ENCODE measurements at places on chromosomes 16 and 17.
A peak's percentile ranks its signal among the peaks of the same experiment; 100 is the strongest.

DNA sequence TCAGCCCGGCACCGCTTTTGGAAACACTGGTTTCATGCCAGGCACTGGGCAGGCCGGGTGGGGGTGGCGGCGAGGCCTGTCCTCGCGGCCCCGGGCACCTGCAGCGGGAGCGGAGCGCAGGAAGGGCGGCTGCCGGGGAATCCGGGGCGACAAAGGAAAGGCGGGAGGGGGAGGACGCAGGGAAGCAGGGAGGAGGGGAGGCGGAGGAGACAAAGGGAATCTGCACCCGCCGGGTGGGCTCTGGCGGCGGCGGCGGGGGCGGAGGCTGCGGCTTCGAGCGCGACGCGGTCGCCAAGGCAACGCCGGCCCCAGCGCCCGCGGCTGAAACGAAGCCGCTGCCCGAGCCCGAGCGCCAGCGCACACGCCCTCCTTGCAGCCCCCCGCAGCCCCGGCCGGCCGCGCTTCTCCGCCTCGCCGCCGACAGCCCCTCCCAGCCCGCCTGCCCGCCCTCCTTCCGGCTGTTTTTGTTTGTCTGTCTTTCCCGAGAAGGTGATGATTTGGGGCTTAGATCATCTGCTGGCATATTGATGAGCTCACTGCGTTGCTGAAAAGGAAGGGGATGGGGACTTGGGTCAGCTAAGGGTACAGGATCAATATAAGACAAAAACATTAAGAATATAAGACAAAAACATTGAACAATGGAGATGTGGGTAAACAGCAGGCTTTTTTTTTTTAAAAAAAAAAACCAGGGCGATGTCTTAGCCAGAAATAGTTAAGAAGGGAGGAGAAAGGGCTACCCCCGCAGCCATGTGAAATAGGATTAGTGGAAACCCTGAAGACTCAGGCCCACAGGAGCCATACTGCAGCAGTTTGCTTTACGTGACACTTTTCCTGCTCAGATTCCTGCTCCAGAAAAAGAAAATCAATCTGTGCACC lies 32.7 kb downstream of the CDK5R1 start:
- DNase-seq = peak; percentile 72

DNA sequence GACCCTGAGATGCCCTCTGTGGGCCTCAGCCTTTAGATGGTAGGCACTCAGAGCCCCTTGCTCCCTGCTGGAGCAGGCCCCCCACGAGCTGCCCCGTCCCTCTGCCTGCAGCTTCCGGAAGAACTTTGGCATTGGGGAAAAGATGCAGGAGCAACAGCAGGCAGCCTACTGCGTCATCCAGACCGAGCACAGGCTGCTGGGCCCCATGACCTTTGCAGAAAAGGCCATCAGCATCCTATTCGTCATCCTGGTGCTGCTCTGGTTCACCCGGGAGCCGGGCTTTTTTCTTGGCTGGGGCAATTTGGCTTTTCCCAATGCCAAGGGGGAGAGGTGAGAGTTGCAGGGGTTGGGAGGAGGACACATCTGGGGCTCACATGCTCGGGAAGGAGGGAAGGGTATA lies 12.7 kb upstream of the FOXN1 start:
- DNase-seq = no peak

GRCh38 chr17:14058051-14058450 lies 11.3 kb upstream of the COX10 start:
- no peak for DNase-seq

- no peak for DNase-seq
Observed at GRCh38 chr16:82824408-82824807, 197.6 kb downstream of the CDH13 start.

GRCh38 chr16:31201582-31202413 lies 762 bp downstream of the PYCARD start:
- peak; percentile 32 for DNase-seq

DNA sequence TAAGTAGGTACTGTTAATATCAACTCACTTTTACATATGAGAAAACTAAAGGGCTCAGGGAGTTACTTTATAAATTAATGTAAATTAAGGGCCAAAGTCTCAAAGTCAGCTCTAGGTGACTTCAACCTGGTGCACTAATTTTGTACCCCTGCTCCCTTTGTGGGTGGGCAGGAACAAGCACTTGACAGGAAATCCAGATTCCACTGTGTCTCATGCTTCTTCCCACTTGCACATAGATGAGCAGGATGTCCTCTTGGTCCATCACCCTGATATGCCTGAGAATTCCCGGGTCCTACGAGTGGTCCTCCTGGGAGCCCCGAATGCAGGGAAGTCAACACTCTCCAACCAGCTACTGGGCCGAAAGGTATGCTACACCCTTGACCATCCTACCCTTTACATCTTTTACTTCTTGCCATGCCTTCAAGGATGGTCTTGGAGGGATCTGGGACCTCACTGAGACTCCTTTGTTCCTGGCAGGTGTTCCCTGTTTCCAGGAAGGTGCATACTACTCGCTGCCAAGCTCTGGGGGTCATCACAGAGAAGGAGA lies 1.3 kb downstream of the ERAL1 start:
- DNase-seq = no peak

DNA sequence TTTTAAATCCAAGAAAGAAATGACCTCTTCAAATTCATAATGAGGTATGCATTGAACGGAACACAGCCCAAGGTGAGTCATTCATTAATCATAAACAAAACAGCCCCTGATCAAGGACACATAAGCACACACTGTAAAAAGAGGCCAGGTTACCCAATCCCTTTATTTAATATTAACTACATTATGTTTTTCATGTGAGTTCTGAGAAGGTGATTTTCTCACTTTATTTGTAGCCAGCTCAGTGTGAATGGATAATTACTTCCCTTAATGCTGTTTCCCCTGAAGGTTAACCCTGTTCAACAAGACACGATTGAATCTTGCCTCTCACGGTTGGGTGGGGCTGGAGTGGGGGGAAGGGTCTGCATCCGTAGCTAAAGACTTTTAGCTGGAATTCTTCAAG lies 257.3 kb upstream of the SALL1 start:
- DNase-seq = no peak

- peak; percentile 94 for DNase-seq
Observed at GRCh38 chr17:75109407-75110233, at the start of gene ARMC7. Gene ARMC7, plus strand, starts transcription at chr17:75109969. Its CDS starts 320 bp downstream, at chr17:75110289.

DNA sequence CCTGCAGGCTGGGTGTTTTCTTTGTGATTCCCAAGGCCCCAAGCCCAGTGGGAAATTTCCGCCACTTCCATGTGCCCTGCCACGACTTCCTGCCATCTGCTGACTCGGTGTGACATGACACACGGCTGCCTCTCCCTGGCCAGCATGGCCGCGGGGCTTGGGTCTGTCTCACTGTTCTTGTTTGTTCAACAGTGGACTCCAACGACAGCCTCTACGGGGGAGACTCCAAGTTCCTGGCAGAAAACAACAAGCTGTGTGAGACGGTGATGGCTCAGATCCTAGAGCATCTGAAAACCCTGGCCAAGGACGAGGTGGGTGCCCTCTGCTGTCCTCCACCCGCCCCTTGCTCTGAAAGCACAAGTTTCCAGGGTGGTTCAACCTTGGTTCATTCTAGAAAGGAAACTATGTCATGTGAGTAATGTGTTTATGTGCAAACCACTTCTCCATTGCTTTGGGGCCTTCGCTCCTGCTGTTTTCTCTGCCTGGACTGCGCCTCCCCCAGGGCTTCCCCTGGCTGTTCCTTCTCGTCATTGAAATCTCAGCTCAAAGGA lies 26.8 kb downstream of the KNOP1 start:
- no peak for DNase-seq

DNA sequence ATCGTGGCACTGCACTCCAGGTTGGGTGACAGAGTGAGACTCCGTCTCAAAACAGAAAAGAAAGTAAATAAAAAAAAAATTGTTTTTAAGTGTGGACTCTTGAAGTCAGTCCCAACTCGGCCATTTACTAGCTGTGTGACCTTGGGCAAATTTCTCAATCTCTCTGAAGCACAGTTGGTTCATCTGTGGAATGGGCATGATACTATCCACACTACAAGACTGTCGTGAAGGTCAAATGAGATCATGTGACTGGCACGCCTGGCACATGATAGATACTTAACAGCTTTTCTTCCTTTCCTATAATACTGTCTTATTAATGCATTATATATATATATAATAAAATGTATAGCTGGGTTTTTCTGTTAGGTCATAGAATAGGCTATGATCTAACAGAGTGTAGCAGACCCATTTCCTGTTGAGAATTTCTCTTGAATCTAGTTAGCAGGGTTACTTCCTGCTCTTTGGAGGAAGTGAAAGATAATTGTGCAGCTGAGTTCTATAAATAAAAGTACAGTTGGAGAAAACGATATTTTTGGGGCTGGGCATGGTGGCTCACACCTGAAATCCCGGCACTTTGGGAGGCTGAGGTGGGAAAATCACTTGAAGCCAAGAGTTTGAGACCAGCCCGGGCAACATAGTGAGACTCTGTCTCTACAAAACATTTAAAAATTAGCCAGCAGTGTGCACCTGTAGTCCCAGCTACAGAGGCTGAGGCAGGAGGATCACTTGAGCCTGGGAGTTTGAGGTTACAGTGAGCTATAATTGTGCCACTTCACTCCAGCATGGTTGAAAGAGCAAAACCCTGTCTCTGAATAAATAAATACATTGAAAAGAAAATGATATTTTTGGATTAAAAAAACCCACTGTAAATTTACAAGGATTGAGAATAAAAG lies 7.3 kb downstream of the MILR1 start:
- DNase-seq = no peak

- no peak for DNase-seq
Observed at GRCh38 chr17:45333702-45334092, 16.9 kb upstream of the MAP3K14 start.

DNA sequence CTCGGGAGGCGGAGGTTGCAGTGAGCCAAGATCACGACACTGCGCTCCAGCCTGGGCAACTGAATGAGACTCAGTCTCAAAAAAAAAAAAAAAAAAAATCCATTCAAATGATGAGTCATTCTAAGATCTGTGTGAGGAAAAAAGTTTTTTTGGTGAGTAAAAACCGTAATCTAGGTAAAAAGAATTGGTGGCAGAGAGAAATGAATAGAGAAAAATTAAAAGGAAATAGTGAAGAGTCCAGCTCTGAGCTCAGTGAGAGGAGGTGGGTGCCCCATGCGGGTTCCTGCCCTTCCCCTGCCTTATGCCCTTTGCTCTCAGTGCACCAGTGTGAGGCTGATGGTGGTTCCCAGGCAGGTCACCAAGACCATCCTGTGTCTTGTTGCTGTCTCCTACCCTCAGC lies 20.9 kb downstream of the GAN start:
- DNase-seq = peak; percentile 33

- no peak for DNase-seq
Observed at GRCh38 chr16:88769617-88770460, 15.2 kb downstream of the PIEZO1 start.

GRCh38 chr16:53209877-53210276 lies 155.1 kb downstream of the CHD9 start:
- no peak for DNase-seq

- no peak for DNase-seq
Observed at GRCh38 chr16:10667239-10667638, 27.5 kb downstream of the TEKT5 start.

- DNase-seq = no peak
Observed at GRCh38 chr16:68397710-68398201, 50.6 kb downstream of the SMPD3 start.

DNA sequence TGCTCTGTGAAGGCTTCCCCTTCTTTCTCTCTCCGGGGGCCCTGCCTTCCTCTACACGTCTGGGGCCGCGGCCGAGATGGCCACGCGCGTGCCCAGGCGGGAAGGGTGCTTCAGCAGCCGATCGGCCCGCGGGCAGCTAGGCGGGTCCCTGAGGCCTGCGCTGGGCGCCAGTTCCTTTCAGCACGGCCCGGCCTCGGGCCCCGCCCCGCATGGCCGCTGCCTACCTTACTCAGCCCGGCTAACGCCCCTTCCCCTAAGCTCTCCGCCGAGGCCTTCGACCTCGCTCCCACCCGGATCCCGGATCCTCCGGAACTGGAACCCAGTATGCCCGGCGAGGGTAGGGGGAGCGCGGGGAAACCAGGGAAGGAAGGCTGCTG lies 335 bp downstream of the TMEM11 start:
- peak; percentile 43 for DNase-seq

DNA sequence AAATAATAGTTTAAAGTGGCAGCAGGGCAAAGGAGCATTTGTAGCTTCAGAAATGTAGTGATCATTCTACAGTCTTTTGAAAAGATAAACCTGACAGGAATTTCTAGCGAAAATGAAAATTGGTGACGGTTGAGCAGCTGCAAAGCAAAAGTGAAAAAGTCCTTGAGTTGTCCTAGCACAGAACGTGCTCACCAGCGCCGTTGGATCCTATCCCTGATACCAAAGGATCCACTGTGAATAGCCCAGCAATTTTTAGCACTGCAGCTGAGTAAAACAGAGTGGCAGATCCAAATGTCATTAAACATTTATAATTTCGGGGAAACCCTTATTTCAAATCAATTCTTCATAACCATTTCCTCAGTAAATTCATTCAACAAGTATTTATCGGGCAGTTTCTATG lies 453.8 kb upstream of the HSBP1 start:
- DNase-seq = no peak

- DNase-seq = peak; percentile 40
Observed at GRCh38 chr16:56869513-56870275, 4.7 kb downstream of the SLC12A3 start.

- no peak for DNase-seq
Observed at GRCh38 chr17:27597188-27597580, 33.8 kb upstream of the LGALS9 start.

DNA sequence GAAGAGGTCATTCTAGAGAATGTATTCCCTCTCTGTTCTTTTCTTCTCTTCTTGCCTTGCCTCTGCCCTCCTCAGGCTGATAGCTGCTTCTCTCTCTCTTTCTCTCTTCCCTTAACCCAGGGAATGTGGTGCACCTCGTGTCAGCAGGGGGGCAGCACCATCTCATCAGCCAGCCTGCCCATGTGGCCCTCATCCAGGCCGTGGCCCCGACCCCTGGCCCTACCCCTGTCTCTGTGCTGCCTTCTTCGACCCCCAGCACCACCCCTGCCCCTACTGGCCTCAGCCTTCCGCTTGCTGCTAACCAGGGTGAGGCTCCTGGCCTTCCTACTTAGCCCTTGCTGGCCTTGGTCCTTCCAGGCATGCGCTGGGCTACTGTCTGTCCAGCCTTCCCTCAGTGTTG lies 23.5 kb downstream of the SRCAP start:
- DNase-seq = no peak

GRCh38 chr17:17077861-17078732 lies 35.8 kb downstream of the MPRIP start:
- no peak for DNase-seq

DNA sequence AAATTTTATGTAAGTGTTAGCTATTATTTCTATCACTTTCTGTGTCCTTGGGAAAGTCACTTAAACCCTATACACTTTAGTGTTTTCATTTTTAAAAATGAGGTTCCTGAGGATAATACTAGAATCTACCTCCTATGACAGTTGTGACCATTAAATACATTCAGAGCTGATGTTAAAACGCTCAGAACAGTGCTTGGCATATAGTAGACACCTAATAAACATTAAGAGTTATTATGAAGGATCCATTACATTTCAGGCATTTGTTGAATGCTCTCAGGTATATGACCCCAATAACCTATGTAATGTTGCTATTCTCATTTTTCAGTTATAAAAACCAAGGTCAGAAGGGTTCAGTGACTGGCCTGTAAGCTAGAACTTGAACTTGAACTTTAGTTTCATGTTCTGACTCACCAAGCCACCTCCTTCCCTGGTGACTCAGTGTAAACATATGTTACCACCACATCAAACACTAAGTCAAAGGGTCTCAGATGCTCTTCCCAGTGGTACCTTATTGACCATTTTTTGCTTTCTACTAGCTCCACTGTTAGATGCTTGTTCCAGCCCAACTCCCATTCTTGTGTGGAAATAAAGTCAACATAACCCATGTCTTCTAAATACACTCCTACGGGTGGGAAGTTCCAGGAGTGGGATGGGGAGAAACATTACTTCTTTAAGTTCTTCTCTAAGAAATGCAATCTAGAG lies 47.6 kb downstream of the HSD17B2 start:
- DNase-seq = no peak

- DNase-seq = peak; percentile 60
Observed at GRCh38 chr17:42531455-42532354, 4.3 kb upstream of the NAGLU start.
